Effector CD4-positive, alpha-beta T cell (primary cell): ENCODE measurements at places on chromosomes 12 and 14.

- no peak for DNase-seq
Observed at GRCh38 chr14:73725116-73726024, 11.2 kb upstream of the PNMA1 start.

DNA sequence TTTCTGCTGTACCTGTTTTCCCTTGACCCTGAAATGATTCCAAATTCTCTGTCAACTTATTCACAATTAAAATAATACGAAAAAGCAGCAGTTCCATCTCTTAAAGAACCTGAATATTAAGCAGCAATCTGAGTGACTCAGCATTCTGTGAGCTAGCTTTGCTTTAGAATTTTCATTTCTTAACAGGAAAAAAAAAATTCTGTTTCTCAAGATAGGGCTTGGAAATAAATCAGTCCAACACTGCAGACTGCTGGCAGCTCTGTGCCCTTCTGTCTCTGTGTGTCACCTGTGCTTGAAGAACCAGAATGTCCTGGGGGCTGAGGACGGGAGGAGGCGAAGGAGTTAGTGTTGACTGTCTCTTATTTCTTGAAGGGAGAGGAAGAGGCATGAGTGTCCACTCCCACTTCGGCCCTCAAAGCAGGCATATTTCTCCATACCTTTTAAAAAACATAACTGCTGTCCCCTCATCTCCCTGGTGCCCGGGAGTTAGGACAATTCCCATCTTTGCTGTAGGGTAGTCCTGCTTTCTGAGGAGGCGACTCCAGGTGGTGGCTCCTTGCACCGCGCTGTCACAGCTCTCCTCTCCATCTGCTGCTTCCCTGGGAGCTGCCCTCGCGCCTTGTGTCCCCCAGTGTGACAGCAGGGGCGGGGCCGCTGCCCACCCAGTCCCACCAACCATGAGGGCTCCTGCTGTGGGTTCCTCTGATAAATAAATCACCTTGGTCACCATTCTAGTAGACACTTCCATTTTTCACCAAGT is 203.1 kb downstream of the CALM1 start:
- no peak for DNase-seq

GRCh38 chr14:84864548-84865271 is 665.2 kb upstream of the FLRT2 start:
- DNase-seq = no peak

GRCh38 chr14:55976219-55976618 is 142.0 kb upstream of the PELI2 start:
- DNase-seq = no peak

DNA sequence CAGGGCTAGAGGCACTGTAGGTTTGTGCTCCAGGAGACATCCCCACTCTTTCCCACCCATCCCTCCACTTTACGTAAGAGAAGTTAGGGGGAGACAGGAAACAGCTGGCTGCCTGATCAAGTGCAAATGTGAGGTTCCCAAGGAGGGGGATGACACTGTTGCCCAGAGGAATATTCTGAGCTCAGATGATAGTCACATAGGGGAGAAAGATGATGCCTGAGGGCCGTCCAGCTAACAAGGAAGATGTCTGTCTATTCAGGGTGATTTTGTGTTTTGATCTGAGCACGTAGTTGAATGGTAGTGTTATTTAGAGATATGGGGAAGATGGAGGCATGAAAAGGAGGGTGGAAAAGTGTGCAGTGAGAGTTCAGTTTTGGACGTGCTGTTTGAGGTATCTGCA is 13.9 kb upstream of the GPRC5D start:
- DNase-seq = no peak

GRCh38 chr14:75040959-75041358 is 10.3 kb downstream of the MLH3 start:
- DNase-seq = no peak

- DNase-seq = no peak
Observed at GRCh38 chr12:121003650-121004049, 12.6 kb downstream of the C12orf43 start.

- DNase-seq = no peak
Observed at GRCh38 chr14:99815696-99816095, 22.5 kb downstream of the EML1 start.

- no peak for DNase-seq
Observed at GRCh38 chr12:54300732-54301427, at the start of gene NFE2. Gene NFE2 (minus strand): TSS chr12:54301015. CDS start chr12:54295248, 5,767 bp downstream.

DNA sequence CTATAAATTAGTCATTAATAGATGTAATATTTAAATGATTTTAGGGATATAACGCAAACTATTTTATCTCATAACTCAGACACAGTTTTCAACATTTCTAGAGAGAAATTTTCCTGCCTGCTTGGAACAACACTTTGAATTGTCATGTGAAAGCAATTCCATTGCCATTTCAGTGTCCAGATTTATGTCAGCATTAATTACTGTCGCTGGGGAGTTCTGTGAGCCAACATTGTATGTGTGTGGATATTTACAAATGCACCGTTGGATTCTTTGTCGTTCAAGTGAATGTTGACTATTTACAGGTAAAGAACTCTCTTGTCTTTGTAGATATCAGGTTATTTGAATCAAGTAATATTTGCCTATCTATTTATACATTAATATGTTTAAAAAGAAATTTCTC is 465.3 kb upstream of the RGS6 start:
- DNase-seq = no peak

- DNase-seq = no peak
Observed at GRCh38 chr12:54622463-54623183, 12.1 kb downstream of the LACRT start.

- no peak for DNase-seq
Observed at GRCh38 chr12:2465681-2466080, 329.1 kb upstream of the FKBP4 start.

- no peak for DNase-seq
Observed at GRCh38 chr14:58907803-58908202, 270.0 kb downstream of the DACT1 start.

GRCh38 chr14:51998348-51998747 is 9.0 kb downstream of the RTRAF start:
- DNase-seq = no peak

DNA sequence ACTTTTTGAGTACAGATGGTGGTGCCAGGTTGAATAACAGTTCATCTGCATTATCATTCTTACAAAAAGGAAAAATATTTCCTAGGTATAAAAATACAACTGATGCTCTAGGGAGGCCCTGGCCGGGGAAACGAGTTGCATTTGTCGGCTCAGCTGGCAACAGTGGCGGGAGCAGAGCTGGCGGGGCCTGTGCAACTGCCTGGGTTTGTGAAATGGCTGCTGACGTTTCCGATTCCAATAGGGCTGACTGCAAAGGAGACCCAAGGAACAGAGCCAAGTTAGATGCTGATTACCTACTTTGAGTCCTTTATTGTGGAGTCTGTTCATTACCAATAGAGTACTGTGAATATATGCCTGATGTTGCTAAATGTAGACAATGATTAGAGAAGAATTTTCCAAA is 25.8 kb upstream of the PHLDA1 start:
- no peak for DNase-seq

GRCh38 chr14:55585854-55586253 is 5.8 kb downstream of the KTN1 start:
- no peak for DNase-seq

- no peak for DNase-seq
Observed at GRCh38 chr12:2290091-2290490, 237.3 kb downstream of the CACNA1C start.

GRCh38 chr14:84029246-84029645 is 1500.7 kb upstream of the FLRT2 start:
- DNase-seq = no peak
